ENCODE measurements at places on chromosomes 4 and X.

- DNase-seq, result no peak
These were observed 17.6 kb upstream of the CC2D2A start for GRCh38 chr4:15451866-15452765.

- no peak for DNase-seq
These were observed 6.5 kb upstream of the ACOT9 start for GRCh38 chrX:23749576-23749975.

GRCh38 chr4:94665500-94666404 is 92.0 kb upstream of the BMPR1B start:
- peak; percentile 82 for DNase-seq

DNA sequence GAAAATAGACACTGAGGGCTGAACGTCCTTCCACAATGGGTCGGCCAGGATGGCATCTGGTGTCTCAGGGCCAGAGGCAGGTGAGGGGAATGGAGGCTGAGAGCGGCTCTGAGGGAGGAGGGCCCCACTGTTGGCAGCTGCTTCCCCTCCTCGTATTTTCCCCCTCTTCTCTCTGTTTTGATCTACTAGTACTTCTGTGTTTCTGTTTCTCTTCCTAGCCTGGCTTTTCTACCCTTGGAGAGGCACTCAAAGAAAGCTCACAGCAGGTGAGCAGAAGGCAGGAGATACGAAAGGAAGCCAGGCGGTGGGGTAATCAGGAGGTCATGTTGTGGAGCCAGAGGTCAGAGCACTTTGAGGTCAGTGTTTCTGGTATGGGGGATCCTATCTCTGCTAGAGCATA is 151.8 kb upstream of the GATB start:
- DNase-seq, result no peak

DNA sequence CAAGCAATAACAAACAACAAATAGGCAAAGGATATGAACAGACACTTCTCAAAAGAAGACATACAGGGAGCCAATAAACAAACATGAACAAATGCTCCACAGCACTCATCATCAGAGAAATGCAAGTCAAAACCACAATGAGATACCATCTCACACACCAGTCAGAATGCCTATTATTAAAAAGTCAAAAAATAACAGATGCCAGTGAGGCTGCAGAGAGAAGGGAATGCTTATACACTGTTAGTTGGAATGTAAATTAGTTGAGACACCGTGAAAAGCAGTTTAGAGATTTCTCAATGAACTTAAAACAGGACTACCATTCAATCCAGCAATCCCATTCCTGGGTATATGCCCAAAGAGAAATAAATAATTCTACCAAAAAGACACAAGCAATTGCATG is 129.8 kb upstream of the MAGEB2 start:
- DNase-seq, result no peak

DNA sequence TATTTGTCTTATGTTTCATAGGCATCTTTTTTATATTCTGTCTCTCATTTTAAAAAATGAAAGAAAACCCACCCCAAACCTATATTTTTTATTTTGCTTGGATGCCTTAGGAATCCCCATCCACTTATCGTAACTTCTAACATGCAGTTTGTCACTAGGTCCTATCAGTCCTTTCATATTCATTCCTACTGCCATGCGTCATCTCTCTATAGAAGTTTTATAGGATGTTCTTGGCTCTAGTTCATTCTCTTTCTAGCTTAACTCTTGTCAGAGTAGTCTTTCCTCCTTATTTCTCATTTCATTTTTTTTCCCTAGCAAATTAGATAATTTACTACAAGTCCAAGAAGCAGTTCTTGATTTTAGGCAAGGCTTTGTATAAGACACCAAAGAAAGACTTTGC is 92.7 kb downstream of the LARP1B start:
- no peak for DNase-seq

- DNase-seq, result peak; percentile 79
These were observed 167.9 kb downstream of the CORIN start for GRCh38 chr4:47669946-47670345.

- no peak for DNase-seq
These were observed 420.5 kb upstream of the TECRL start for GRCh38 chr4:64829749-64830148.

- no peak for DNase-seq
These were observed 49.2 kb upstream of the SPIN4 start for GRCh38 chrX:63400340-63400739.

DNA sequence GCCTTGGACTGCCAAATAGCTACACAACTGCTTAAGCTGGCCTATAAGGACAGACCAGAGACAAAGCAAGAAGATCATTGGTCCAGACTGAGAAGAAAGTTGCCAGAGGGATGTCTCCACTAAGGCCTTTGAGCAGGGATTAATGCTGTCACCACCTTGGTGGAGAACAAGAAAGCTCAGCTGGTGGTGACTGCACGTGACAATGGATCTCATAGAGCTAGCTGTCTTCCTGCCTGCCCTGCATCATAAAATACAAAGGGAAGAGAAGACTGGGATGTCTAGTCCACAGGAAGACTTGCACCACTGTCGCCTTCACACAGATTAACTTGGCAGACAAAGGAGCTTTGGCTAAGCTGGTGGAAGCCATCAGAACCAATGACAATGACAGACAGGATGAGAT is 40.5 kb upstream of the FAM120C start:
- no peak for DNase-seq

DNA sequence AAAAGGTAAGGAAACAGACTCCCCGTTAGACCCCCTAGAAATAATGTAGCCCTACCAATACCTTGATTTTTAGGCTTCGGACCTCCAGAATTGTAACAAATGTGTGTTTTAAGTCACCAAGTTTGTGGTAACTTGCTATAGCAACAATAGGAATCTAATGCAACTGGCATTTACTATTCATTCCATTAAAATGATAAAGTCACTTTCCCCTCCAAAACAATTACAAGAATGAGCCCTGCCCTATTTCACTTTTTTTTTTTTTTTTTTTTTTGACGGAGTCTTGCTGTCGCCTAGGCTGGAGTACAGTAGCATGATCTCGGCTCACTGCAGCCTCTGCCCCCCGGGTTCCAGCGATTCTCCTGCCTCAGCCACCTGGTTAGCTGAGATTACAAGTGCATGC is 3.5 kb upstream of the DDX60L start:
- DNase-seq, result no peak

DNA sequence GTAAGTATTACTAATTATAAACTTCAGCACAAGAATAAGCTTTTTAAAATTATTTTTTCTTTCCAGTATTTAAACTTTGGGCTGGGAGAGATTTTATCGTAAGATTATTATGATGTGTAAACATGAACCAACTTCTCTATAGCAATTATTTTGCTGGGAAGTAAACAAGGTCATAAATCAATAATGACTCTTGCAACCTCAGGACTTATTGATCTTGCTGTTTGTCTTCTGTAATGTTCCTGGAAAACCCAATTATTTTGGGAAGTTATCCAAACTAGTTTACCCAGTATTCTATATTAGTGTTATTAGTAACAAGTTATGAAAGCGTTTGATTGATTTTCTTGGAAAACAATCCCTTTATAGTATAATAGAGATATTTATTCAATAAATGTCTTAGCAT is 174.9 kb downstream of the PPP1R2C start:
- DNase-seq, result no peak

DNA sequence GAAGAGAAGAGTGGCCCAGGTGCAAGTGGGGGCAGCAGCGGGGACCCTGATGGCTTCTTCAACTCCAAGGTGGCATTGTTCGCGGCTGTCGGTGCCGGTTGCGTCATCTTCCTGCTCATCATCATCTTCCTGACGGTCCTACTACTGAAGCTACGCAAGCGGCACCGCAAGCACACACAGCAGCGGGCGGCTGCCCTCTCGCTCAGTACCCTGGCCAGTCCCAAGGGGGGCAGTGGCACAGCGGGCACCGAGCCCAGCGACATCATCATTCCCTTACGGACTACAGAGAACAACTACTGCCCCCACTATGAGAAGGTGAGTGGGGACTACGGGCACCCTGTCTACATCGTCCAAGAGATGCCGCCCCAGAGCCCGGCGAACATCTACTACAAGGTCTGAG is 11.4 kb downstream of the EFNB1 start:
- no peak for DNase-seq

GRCh38 chr4:108620933-108621905 is 843 bp downstream of the RPL34 start:
- no peak for DNase-seq

GRCh38 chr4:41586675-41587225 is 48.8 kb downstream of the LIMCH1 start:
- no peak for DNase-seq

DNA sequence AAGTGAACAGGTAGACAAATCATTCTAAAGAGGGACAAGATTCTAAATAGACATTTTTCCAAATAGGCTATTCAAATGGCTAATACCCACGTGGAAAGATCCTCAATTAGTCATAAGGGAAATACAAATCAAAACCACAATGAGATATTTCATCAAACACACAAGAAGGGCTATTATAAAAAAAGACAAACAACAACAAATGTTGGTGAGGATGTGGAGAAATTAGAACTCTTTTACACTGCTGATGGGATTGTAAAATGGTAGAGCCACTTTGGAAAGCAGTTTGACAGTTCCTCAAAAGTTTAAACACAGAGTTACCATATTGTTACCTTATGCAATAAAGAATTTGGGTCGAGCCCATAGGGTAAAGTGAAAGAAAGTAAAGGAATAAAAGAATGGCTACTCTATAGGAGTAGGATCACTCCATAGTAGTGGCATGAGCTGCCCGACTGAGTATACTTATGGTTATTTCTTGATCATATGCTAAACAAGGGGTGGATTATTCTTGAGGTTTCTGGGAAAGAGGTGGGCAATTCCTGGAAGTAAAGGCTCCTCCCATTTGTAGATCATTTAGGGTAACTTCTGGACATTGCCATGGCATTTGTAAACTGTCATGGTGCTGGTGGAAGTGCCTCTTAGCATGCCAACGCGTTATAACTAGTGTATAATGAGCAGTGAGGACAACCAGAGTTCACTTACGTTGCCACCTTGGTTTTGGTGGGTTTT is 58.9 kb upstream of the FAM9C start:
- no peak for DNase-seq

DNA sequence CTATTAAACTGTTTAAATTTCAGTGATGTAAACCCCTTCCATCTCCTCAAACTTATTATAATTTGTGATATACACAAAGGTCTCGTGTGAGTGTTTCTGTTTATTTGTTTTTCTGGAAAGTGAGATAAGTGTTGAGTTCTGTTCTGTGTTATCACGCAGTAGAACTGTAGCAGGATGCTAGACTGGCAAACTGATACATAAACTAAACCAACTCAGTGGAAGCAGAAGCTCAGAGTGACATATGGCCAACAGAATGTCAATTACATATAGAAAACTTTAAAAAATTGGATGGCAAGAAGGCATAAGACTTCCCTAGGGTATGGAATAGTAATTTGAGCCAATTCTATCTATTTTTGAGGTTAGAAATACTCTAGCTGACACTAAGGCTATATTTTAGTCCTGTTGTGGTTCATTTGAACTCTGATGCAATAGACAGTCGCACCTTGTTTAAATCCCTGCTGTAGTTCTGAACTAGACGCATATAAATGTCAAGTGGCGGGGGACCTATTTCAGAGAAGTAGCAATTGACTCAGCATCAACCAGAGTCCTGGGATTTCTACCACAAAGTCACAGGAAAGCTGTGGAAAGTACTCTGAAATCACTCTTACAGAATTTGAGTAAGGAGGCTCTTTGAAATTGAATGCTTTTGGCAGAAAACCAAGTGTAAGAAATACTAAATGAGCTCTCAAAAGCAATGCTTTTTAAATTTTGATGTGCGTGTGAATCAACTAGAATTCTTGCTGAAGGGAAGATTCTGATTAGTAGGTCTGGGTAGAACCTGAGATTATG is 294.4 kb downstream of the INPP4B start:
- no peak for DNase-seq

- no peak for DNase-seq
These were observed 134.4 kb downstream of the SMIM20 start for GRCh38 chr4:26048378-26048882.

GRCh38 chr4:146049802-146050201 is 111.2 kb upstream of the ZNF827 start:
- no peak for DNase-seq

- no peak for DNase-seq
These were observed 78.6 kb upstream of the RAPGEF2 start for GRCh38 chr4:159024266-159024665.

DNA sequence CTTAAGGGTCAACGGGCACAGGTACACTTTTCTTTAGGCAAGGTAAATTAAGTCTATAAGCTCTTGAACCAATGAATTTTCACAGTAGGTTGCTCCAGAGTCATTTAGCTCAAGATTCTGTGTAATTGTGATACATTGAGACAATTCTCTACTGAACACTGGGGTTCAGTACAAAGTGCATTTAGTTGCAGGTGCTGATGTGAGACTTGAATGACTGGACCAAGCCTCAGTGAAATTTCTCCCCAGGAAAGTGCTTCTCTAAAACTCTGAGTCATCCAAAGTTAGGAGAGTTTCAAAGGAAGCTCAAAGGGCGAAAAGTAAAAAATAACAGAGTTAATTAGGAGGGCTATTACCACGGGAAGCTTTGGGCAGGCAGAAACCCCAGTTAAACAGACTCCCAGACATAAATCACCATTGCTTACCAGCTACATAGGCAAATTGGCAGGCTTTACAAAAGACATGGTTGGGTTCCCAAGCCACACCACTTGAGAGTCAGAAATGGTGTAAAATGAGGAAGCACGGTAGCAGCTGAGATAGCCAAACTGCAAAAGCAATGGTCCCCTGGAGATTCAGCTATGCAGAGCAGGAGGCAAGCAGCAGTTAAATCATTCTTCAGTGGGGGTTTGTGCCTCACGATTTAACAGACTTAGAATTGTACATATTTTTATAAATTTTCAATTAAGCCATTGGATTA is 202.6 kb downstream of the PCDH19 start:
- no peak for DNase-seq

GRCh38 chr4:118850488-118851173 is 14.7 kb upstream of the SEC24D start:
- no peak for DNase-seq

DNA sequence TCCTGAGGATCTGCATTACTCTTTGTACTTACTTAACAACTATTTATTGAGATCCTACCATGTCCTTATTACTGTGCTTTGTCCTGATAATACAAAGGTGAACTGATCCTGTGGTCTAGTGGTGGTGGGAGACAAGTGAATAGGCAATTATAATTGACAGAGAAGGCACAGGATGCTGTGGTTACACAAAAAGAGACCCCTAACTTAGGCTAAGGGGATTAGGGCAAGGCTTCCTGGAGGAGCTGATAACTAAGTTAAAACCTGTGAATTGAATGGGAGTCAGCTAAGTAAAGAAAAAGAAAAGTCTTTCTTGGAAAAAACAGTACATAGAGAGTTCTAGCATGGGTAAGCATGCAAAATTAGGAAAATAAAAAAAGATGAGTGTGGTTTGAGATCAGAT is 164.4 kb downstream of the LARP7 start:
- DNase-seq, result no peak

GRCh38 chr4:128163177-128164117 is 102.3 kb downstream of the LARP1B start:
- no peak for DNase-seq

DNA sequence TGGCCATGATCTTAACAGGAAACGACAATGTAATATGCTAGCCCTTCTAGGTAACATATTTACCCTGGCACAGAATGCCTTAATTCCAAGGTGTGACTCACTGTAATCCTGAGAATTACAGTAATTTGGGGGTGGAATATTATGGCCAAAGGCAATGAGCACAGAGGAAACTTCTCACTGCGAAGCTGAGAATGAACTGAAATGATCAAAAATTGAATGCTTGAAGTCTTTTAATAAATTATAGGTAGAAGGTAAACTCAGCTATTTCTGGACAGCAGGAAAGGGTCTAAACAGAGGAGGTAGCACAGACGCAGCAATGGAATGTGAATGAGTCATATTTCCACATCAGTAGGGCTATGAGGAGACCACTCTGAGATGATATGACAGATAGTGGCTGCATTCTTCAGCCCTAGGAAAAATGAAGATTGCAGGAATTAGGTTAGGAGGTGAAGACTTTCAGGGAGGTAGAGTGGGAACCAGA is 312.6 kb downstream of the PACRGL start:
- no peak for DNase-seq
